ENCODE measurements at places on chromosomes 12 and 14. TPM values are rescaled to one million over a fixed set of nuclear protein-coding genes. Genes with fewer than 3 reads are reported as not detected.

The REP15 gene
- 13.5 TPM for total RNA-seq

The COX8C gene
- not detected for total RNA-seq

The SLC25A47 gene
- not detected for total RNA-seq

The MUCL1 gene
- total RNA-seq = not detected

The TMEM229B gene
- total RNA-seq = 0.40 TPM

The SAV1 gene
- 14.1 TPM for total RNA-seq

The GDF3 gene
- total RNA-seq = 0.79 TPM

The CCND2 gene
- total RNA-seq = 141 TPM

The IAPP gene
- total RNA-seq = not detected

The KLRC3 gene
- not detected for total RNA-seq

The TOMM20L gene
- not detected for total RNA-seq

The KRT74 gene
- total RNA-seq = not detected

The CLEC4D gene
- not detected for total RNA-seq

The KRT83 gene
- not detected for total RNA-seq

The PKP2 gene
- total RNA-seq = 3.1 TPM

The GARIN6 gene
- not detected for total RNA-seq

The BEGAIN gene
- total RNA-seq = 0.20 TPM

The SLC11A2 gene
- total RNA-seq = 35.7 TPM

The GLTP gene
- total RNA-seq = 44.6 TPM

The FGF6 gene
- not detected for total RNA-seq

The RND1 gene
- total RNA-seq = 1.4 TPM

The SLC39A2 gene
- not detected for total RNA-seq

The RDH12 gene
- total RNA-seq = under 0.01 TPM

The POMT2 gene
- total RNA-seq = 5.2 TPM

The CD163 gene
- total RNA-seq = under 0.01 TPM

The SDR9C7 gene
- total RNA-seq = not detected

The BCL11B gene
- under 0.01 TPM for total RNA-seq

The TESPA1 gene
- not detected for total RNA-seq

The AKAP5 gene
- 0.22 TPM for total RNA-seq

The FOXN4 gene
- not detected for total RNA-seq

The RERG gene
- total RNA-seq = not detected

The ADAMTS20 gene
- not detected for total RNA-seq

The RNASE2 gene
- total RNA-seq = not detected

All from lung microvascular endothelial cell (primary cell).